ENCODE measurements at places on chromosomes 1 and 21.

GRCh38 chr1:64046243-64046642 is 157.2 kb upstream of the UBE2U start:
- DNase-seq: no peak

GRCh38 chr21:46156678-46157077 is 1.3 kb upstream of the FTCD start:
- DNase-seq: no peak

DNA sequence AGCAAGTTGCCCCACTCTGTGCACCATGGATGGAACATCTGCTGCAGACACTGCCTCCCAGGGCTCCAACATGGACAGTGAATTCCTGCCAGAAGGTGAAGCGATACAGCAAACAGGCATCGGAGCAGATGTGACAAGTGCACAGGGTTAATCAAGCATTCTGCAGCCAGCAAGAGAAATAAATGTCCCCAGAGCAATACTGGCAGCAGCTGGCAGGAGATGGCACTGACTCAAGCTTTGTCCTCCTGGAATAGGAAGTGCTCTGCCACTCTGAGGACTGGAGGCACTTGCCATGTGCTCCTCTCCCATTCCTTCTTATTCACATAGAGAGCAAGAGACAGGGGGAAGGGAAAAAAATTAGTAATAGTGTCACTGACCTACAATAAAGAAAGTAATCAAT is 402.7 kb upstream of the DAB1 start:
- DNase-seq: no peak

DNA sequence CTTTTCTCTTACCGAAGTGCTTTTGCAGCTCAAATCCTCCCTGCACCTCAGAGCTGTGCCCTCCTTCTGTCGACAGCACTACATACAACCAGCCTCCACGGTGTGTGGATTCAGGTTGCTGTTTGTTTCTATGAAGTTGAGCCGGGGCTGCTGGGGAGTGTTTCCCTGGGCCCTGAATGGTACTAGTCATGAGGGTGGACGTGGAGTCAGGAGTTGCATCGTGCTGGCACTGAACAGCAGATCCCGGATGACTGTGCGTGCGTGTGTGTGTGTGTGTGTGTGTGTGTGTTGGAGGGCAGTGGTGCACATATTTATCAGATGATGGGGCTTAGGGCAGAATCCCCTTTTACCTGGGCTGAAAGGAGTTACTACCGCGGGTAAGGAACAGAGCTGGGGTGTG is 47.0 kb downstream of the ACTL8 start:
- peak; percentile 50 for DNase-seq

- no peak for DNase-seq
Measured at GRCh38 chr21:45573452-45574035, 31.3 kb upstream of the SLC19A1 start.

DNA sequence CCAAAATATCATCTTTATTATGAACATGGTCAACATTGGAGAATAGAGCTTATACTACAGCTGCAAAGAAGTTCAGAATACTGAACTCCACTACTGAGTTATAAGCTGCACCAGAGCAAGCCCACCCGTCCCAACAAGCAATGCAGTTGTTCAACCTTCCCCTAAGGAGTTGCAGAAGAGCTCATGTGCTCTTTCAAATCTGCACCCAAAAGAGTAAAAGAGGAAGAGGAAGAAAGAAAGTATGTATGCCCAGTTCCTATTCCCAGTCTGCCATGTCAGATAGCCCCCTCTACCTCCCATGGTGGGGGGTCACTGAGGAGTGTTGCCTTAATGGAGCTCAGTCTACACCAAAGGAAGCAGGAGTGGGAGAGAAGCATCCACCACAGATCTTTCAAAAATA is 6.9 kb downstream of the C1orf162 start:
- no peak for DNase-seq

DNA sequence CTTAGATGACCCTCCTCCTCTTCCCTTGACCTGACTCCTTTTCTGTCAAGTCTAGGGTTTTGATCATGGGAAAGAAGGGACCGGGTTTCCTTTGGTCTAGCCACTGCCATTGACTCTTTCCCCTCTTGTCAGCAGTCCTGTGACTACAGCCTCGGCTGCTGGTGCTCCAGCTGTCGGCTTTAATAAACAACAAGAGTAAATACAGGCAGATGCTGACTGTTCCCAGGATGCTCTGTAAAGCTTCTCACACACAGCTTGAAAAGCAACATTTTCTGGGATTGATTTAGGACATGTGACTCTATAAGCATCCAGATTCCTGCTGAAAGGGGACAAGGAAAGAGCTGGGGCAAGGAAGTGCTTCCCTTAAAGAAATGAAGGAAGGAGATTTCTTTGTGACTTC is 53.5 kb upstream of the CTTNBP2NL start:
- no peak for DNase-seq

GRCh38 chr1:246836209-246836966 is 95.4 kb downstream of the AHCTF1 start:
- DNase-seq: peak; percentile 40

- DNase-seq: no peak
Measured at GRCh38 chr1:229596925-229597699, 28.8 kb downstream of the TAF5L start.

GRCh38 chr1:1058921-1059493 is 15.1 kb downstream of the RNF223 start:
- DNase-seq: peak; percentile 37

- DNase-seq: peak; percentile 64
Measured at GRCh38 chr1:205991237-205991636, 12.0 kb downstream of the RAB7B start.

- peak; percentile 51 for DNase-seq
Measured at GRCh38 chr1:190904091-190904695, 426.5 kb upstream of the BRINP3 start.

- DNase-seq: no peak
Measured at GRCh38 chr1:206979379-206980043, 9.3 kb upstream of the FCAMR start.

- peak; percentile 84 for DNase-seq
Measured at GRCh38 chr1:3482378-3482849, 27.9 kb downstream of the ARHGEF16 start.

GRCh38 chr1:192167011-192167410 is 8.7 kb downstream of the RGS18 start:
- no peak for DNase-seq

DNA sequence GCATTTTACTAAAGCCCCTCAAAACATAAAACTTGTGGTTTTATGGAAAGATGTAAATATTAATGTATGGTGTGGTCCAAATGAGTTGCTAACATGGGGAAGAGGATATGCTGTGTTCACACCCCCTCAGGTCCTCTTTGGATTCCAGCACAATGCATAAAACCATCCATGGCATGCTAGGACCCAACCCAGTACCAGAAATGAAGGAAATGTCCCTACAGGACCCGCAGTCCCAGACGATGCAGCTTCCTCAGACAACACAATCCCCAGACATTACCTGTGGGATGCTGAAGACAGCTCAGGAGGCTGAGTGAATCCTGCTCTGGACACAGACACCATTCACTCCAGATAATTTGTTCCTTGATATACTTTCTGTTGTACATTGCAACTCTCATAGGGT is 202.2 kb downstream of the LBR start:
- DNase-seq: no peak

- no peak for DNase-seq
Measured at GRCh38 chr1:157098519-157098918, 1.1 kb downstream of the ETV3L start.

DNA sequence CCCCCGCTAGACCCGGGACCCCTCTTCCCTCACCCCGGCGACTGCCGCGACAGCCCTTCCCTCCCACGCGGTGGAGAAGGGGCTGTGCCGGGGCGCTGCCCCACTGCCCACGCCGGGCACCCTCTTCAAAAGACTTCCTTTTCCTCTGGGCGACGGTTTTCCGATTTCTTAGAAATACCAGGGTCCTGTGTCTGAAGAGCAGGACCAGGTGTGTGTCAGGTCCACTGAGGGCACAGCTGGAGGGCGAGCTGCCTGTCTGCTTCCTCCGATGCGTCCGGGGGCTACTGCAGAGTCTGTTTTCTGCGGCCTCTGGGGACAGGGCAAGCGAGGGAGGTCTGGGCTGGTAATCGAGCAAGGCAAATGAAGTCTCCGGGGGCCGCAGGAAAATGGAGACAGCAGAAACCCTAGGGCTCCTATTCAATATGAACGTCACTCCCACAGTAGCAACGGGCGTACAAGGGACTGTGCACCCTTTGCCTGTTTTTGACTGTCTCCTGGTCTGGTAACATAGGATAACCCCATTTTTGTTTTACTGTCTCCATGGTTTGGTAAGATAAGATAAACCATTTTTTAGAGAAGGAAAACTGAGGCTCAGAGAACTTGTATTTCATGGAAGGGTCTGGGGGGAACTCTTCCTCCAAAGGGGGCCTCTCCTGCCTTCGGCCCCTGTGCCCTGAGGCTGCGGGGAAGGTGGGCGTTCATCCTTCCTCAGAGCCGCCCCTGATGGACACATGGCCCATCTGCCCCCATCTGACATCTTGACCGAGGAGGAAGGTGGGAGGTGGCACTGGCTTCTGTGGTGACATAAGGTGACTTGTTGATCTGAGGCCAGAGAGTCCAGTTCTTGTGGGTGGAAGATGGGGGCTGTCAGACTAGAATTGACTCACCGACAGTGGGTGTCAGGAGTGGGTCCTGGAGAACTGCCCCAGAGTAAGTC is 970 bp downstream of the TNFRSF1B start:
- DNase-seq: no peak

DNA sequence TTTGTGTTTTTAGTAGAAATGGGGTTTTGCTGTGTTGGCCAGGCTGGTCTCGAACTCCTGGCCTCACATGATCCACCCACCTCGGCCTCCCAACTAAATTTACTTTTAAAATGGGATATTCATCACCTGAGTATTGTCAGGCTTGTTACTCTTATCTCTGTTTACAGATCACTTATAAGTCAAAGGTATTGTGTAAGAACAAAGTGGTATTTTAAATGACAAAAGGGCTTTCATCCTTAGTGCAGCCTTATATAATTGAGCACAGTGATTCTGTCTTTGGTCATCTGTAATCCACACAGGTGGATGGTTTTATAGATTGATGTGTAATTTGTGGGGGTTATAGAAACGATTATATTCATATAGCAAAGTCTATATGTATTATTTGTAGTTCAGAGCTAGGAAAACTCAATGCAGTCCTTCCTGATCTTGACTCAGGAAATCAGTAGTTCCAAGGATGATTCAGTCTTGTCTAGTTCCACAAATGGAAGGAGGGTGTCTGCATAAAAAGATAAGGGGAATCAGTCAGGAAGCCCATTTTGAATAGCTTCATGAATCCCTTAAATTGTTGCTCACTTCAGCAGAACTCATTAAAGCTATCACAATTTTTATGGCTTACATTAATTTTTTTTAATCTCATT is 34.6 kb downstream of the STXBP3 start:
- DNase-seq: peak; percentile 1

GRCh38 chr1:68173283-68173935 is 58.9 kb downstream of the WLS start:
- peak; percentile 57 for DNase-seq

GRCh38 chr21:45060675-45061311 is 13.6 kb upstream of the ADARB1 start:
- DNase-seq: no peak

DNA sequence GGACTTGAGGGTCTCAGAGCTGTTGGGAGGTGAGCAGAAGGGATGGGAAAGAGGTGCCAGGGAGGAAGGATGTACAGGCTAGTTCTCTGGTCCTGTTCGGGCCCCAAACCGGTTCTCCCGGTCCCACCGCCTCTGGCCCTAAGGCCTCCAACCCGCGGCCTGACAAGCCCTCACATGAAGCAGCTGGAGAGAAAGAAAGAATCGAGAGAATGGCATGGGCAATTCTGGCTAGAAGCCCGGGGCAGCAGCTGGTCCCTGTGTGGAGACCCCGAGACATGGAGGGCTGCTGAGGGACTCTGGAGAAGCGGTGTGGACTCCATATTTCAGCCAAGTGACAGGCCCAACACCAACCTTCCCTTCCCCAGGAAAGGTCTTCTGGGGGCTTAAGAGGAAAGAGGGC is 730 bp downstream of the CDC42SE1 start:
- DNase-seq: no peak

- DNase-seq: no peak
Measured at GRCh38 chr1:205508227-205508714, 3.8 kb downstream of the CDK18 start.

DNA sequence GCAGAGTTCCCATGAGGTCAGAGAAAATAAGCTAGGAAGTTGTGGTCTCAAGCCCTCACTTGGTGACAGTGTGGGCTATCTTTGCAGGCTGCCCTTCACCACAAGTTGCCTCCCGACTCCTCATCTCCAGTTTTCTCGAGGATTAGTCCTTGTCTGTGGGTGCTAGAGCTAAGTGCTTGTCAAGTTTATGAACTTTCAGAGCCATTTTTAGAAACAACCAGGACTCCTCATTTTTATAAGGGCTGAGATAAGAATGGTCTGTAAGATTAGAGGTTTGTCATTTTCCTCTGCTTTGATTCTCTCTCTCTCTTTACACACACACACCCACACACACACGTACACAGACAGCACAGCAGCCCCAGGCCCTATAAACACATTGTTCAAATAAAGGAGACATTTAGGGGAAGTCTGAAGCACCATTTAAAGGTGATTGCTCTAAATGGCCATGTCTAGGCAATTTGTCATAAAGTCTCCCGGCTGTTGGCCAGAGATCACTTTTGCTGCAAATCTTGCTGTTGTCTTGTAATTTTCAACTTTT is 127.2 kb downstream of the LACTBL1 start:
- no peak for DNase-seq

DNA sequence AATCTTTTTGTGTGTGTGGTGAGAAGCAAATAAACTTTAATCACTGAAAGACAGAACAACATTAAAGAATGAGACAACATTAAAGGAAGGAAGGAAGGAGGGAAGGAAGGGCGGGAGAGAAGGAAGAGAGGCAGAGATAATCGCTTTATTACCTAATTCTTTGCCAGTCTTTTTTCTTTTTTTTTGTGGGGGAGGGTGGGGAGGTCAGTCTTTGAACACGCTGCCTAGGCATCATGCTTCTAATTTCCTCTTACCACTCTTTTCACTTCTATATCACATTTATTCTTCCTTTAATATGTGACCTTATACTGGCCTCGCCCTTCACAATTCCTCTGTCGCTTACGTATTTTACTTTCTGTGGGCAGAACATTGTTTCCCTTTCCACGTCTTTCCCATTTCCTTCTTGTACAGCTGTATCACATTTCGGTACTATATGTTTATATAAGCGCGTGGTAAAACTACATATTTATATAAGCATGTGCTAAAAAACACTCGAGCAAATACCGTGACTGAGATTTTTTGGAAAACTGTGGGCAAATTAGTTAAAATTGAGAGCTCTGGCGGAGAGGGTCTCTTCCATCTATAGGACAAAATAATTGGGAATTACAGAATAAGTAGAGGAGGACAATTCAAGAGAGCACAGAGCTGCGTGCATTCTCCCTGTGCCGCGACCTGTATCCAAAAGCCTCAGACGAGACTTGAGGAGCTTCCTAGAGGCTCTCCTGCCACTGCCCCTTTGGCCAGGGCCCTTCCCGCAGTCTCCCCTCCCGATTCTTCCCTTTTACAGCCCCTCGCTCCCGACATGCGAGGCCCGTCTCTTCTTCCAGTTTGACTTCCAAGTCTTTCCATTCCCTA is 823 bp upstream of the PRKAA2 start:
- no peak for DNase-seq

DNA sequence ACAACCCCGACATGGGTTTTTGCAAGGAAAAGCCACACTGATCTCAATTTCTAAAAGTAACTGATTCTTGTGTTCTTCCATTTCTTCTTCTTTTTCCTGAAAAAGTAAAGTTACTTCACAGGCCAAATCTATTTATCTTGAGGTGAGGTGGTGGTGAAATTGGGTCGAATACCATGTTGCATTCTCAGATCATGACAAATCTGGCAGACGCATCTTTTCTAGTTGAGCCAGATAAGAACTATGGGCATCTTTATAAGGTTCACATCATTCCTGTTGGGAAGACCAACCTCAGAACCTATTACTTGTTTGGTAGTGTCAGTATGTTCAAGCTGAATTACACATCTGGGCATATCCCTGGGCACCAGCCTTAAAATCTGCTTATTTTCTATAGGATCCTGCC is 78.6 kb upstream of the USP25 start:
- peak; percentile 64 for DNase-seq

Measured in NCI-H226 (cell line).